ENCODE measurements at places on chromosomes 5 and 9. TPM values are rescaled to one million over a fixed set of nuclear protein-coding genes. Genes with fewer than 3 reads are reported as not detected.

DNA sequence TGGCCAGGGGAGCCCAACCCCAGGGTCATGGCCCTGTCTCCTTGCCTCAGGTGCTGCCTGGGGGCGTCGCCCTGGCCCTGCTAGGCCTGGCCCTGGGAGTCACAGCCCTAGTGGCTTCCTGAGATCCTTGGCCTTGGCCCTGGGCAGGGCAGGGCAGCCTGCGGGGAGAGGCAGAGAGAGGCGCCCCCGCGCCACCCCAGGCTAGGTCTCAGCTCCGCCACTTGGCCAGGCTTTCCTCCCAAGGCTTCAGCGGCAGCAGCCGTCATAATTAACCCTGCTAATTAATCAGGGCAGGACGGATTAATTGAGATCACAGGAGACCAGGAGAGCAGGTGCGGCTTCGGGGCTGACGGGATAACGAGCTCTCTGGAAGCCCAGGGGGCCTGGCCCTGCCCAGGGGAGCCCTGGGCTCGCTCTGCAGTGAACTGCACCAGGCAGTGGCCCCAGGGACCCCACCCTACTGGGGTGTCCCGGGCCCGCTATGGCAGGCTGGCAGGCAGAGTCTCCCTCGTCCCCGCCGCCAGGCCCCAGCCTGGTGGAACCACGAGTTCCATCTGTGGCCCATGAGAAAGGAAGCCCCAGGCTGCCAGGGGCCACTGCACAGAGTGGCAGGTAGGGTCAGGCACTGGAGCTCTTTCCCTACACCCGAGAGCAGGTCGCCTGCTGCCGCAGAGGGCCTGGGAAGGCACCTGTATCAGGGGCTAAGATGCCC lies 269.6 kb downstream of the PBX3 start:
- DNase-seq = no peak

- DNase-seq = peak; percentile 74
Observed at GRCh38 chr5:16791036-16791705, 144.9 kb downstream of the MYO10 start.

The BSPRY gene
- total RNA-seq = not detected

DNA sequence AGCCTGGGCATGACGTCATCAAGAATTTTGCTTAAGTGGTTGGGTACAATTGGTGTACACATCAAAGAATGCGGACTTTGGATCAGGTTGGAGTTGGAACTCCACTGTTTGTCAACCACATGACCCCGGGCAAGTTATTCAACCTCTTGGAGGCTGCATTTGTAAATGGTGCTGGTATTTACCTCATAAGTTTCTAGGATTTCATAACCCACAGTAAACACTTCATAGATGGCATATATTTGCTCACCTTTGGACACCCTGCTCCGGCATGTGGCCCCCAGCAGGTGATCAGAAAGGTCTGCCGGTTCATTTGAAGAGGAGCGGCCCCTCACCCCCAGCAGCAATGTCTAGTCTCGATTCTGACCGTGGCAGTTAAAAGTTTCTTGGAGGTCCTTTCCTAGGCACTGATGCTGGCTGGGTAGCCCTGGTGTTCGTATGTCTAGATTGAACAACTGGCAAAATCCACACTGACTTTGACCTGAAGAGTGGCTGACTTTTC lies 60.6 kb downstream of the IL6ST start:
- DNase-seq = no peak

GRCh38 chr9:127783111-127784008 lies 2.5 kb upstream of the CDK9 start:
- DNase-seq = no peak

The RAD23B gene
- 126 TPM for total RNA-seq

The LCN12 gene
- not detected for total RNA-seq

The ITK gene
- not detected for total RNA-seq

GRCh38 chr5:154010660-154011059 lies 28.1 kb downstream of the FAM114A2 start:
- no peak for DNase-seq

- DNase-seq = no peak
Observed at GRCh38 chr5:42894057-42894456, 82.4 kb upstream of the SELENOP start.

- peak; percentile 16 for DNase-seq
Observed at GRCh38 chr5:135834639-135835529, at the start of gene SLC25A48. SLC25A48 (plus strand) TSS chr5:135834663; CDS start chr5:135834848, 185 bp downstream.

The SLC6A7 gene
- not detected for total RNA-seq

DNA sequence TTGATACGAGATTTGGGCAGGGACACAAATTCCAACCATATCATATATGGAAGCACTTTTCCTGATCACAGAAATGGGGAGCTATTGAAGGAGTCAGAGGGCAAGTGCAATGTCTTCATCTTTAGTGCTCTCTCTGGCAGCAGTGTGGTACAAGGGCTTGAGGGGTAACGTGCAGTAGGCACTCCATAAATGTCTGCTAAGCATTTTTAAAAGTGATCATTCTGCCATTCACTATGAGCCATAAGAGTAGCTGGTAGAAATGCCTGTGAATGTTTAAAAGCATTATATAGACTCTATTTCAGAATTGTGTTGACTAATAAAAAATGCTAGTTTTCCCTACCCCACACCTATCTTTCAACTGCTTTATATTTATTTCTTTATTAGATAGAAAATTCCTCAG lies 61.1 kb upstream of the DHFR start:
- no peak for DNase-seq

- DNase-seq = no peak
Observed at GRCh38 chr9:124356745-124357390, 58.4 kb downstream of the PSMB7 start.

The NUTM2F gene
- total RNA-seq = not detected

The RALGDS gene
- 12.2 TPM for total RNA-seq

The IPPK gene
- 25.1 TPM for total RNA-seq

- no peak for DNase-seq
Observed at GRCh38 chr5:134227776-134228175, 1.9 kb upstream of the PPP2CA start.

DNA sequence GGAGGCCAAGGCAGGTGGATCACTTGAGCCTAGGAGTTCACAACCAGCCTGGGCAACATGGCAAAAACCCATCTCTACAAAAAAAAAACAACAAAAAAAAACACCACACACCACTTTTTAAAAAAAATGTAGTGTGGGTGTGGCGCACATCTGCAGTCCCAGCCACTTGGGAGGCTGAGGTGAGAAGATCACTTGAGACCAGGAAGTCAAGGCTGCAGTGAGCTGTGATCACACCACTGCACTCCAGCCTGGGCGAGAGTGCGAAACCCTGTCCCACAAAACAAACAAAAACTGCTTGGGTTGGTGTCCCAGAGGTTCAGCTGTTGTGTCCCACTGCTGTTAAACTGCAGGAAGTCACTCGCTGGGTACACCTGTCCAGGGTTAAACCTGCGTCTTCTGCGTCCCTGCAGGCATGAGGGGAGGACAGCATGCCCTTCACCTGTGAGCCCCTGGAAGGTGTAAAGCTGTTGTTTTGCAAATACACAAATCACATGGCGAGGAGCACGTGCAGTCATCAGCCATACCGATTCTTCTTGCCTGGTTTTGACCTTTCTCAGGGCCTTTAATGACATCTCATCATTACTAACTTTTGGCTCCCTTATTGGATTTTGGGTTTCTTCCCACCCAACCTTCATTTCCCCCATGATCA lies 29.3 kb upstream of the CLPTM1L start:
- no peak for DNase-seq

The FIBCD1 gene
- 1.1 TPM for total RNA-seq

DNA sequence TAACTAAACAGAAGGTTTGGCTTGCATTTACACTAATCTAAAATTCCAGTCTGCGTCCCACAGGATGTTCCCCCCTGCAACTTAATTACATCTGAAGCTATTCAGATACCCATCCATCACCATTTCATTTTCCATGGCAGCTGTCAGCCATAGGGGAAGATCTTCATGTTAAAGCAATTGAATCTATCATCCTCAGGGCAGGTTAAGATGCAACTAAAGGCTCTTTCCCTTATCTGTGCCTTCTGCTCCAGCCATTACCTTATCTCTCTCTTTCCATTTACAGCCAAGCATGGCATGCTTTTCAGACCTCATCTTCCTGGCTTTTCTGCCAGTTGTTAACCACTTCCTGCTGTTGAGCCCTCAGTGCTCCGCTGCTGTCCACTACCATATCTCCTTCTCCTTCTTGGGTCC lies 15.8 kb upstream of the HACD4 start:
- DNase-seq = no peak

DNA sequence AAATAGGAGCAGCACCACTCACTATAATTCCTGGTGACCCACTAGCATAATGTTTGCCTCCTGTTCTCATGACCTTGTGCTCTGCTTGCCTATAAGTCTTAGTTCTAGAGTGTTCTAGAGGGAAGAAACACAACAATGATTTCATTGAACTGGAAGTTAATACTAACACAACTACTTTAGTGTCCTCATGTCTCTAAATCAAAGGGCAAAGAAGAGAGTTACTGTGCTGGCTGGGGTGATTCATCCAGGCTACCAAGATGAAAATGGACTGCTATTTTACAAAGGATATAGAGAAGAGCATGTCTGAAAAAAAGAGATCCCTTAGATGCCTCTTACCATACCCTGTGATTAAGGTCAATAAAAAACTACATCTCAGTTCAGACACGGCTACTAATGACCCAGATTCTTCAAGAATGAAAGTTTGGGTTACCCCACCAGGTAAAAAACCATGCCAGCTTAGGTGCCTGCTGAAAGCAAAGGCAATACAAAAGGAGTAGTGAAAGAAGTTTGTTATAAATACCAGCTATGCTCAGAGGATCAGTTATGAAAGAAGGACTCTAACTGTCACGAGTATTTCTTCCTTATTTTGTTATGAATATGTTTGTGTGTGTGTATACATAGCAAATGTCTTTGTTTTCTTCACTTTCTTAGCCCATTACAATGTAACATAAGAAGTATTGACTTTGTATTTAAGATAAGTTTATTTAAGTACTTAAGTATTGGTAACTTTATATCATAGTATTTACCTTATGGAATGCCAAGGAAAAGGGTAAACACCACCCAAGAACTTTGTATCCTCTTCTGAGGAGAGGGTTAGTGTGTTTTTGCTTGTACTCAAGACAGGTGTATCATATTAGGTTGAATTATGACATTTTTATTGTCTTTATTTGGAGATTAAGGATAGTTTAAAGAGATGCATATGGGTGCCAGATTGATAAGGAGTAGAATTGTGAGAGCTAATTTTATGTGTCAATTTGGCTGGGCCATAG lies 314.1 kb upstream of the PTGER4 start:
- DNase-seq = peak; percentile 6

DNA sequence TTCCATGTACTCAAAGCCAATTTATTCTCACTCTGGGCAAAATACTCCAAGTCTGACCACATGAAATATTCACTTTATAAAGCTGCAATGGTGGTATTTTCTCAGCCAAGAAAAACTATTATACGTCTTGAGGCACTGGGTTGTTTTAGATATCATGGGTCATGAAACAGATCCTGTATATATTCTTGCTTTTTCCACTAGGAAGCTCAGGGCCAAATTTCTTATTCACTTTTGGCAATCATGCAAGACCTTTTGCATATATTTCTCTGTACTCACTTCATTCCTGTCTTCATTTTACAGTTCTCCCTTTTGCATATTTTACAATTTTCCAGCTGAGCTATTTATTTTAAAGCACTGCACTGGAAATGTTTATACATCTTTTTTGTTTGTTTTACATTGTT lies 49.8 kb downstream of the GABBR2 start:
- DNase-seq = peak; percentile 87

GRCh38 chr5:146457431-146457830 lies 10.3 kb downstream of the TCERG1 start:
- DNase-seq = no peak

The OGN gene
- total RNA-seq = not detected

DNA sequence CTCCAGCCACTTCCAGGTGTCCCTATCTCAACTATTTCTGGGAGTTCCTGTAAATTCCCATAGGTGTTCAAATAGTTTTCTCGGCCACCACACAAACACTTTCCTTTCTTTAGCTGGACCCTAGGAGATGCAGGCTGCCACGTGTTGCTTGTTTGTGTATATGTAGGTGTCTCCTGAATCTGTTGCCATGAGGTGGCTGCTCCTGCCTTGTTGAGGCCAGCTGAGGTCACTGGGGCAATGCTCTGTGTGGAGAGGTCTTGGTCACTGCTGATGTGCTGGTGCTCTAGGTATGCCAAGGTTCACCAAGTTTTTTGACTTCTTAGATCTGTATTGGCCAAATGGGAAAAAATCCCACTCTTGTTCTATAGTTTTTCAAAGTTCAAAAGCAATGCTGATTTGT lies 132.5 kb upstream of the CHD1 start:
- no peak for DNase-seq

The SOHLH1 gene
- total RNA-seq = not detected

DNA sequence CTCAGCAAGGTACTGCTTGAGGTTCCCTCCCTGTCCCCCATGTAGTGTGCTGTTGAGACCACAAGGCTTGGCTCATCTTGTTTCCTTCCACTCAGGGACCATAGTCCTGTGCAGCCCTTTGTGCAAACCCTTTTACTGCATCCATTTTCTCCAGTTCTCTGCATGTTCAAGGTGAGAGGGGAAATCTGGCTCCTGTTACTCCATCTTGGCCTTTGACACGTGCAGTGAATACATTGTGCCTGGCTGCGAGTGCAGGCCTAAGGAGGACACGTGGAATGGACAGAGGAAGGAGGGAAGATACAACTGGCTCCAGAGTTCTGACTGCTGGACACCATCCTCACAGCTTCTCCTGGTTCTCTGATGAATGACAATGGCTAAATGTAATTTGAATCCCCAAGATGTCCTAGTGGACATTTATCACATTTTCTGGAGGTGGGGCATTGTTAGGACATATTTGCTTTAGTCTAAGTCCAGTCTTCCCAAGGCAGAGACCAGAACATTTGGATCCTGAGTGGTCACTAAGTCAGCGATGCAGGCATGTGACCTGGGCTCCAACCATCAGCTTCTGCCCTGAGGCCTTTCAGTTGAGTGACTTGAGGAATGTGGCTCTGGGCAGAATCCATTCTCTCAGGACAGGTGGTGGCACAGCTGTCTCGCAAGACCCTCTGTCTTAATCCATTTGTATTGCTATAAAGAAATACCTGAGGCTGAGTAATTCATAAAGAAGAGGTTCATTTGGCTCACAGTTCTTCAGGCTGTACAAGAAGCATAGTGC lies 189.0 kb upstream of the DAP start:
- DNase-seq = no peak

DNA sequence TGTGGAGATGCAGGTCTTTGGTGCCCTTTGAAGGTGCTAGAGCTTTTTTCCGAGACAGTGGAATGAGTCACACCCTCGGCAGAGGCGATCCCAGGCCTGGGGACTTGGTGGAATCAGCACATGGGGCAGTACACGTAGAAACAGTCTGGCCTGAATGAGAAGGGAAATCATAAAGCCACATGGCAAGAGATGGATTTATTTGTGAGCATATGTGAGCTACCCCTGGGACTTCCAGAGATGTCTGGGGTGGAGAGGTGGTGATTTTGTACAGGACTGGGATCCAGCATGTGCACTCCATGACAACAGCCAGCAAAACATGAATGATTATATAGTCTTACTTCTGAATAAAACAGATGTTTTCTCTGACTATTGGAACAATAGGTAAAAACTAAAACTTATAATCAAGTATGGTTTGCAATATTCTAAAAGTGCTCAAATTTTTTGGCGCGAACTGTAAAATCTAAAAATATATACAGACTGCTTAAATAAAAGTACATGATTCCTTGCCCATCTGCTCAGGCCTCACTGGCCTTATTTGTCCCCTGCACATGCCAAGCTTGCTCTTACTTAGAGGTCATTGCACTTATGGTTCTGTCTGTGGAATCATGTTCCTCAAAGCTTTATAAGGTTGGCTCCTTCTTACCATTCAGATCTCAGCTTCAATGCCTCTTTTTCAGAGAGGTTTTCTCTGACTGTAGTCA lies 54.7 kb upstream of the SMARCA2 start:
- DNase-seq = no peak

Data from IMR-90 (cell line).